Substantia nigra (tissue), 51 donors: ENCODE measurements at places on chromosomes 16 and 17.

GRCh38 chr17:21239680-21240368 lies 13.4 kb downstream of the NATD1 start:
- no peak for DNase-seq

GRCh38 chr17:50051606-50052005 lies 4.3 kb upstream of the ITGA3 start:
- no peak for DNase-seq

GRCh38 chr17:44589316-44590071 lies 32.2 kb downstream of the FZD2 start:
- no peak for DNase-seq

GRCh38 chr16:12661656-12662172 lies 142.0 kb downstream of the CPPED1 start:
- no peak for DNase-seq

DNA sequence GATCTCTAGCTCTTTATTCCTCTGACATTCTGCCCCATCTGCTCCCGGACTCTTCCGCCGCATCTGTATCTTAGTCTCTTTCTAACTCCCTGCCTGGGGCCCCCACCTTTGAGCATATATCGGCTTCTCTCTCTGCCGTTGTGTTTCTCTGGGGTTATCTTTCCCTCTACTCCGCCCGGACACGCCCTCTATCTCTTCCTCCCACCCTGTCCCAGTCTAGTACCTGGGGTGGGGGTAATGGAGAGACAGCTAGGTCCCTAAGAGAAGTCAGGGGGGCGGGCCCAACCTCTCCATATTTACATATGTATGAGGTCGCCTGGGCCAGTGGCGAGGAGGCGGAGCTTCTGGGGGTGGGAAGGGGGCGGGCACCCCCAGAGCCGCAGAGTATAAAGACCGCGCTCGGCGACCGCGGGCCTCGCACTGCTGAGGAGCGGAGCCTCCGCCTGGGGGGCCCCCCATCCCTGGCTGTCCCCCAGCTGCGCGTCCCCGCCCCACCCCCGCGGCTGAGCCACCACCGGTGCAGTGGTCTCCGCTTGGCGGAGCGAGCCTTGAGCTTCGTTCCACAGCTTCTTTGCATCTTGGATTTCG lies at the start of gene ATP1B2:
Gene ATP1B2, plus strand, starts transcription at position 418 of the 588 bp plus-strand sequence. CDS start 593 bp downstream, outside the sequence.
- DNase-seq: peak; percentile 50

- no peak for DNase-seq
These were observed 90.2 kb upstream of the TOB1 start for GRCh38 chr17:50956409-50956749.

- no peak for DNase-seq
These were observed 4.1 kb downstream of the ACE start for GRCh38 chr17:63480826-63481487.

- peak; percentile 8 for DNase-seq
These were observed 18.3 kb upstream of the CCL5 start for GRCh38 chr17:35898283-35899070.

- DNase-seq: peak; percentile 72
These were observed 36.6 kb upstream of the RGS9 start for GRCh38 chr17:65100316-65101140.

GRCh38 chr16:4688674-4689045 lies 4.7 kb upstream of the NUDT16L1 start:
- DNase-seq: no peak

- no peak for DNase-seq
These were observed 58.9 kb upstream of the SDK2 start for GRCh38 chr17:73703192-73703591.

DNA sequence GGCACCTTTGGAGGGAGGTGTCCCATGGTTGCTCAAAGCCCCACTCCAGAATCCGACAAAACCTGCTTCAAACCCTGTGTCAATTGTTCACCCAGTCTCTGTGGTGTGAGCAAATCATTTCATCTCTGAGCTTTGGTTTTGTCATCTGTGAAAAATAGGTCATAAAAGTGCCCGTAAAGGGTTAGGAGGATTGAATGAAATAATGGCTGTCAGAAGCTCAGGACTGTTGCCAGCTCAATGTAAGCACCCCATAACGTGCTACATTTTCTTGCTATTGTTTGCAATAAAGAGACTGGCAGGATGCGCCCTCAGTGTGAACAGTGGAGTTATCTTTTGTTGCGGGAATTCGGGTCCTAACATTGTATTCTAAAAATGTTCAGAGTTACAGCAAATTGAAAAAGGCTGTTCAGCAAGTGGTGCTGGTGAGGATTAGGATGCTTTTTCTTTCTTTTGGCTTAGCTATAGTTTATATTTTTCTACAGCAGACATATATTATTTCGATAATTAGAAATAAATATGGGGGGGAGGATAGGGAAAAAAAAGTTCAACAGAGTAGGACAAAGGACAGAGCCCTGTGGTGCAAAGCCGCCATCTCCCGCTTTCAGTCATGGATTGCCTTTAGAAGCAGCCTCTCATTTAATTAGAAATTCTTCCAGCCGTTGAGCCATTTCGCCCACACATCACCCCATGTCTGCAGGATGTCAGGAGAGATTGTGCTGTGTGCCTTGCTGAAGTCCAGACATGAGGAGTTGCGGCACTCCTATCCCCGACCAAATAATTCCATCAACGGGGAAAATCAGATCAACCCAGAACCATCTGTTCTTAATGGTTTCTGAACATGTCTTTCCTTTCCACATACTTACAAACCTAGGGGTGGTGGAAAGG lies 20.9 kb upstream of the PYY start:
- no peak for DNase-seq

GRCh38 chr17:82691714-82692113 lies 6.8 kb downstream of the RAB40B start:
- DNase-seq: no peak

DNA sequence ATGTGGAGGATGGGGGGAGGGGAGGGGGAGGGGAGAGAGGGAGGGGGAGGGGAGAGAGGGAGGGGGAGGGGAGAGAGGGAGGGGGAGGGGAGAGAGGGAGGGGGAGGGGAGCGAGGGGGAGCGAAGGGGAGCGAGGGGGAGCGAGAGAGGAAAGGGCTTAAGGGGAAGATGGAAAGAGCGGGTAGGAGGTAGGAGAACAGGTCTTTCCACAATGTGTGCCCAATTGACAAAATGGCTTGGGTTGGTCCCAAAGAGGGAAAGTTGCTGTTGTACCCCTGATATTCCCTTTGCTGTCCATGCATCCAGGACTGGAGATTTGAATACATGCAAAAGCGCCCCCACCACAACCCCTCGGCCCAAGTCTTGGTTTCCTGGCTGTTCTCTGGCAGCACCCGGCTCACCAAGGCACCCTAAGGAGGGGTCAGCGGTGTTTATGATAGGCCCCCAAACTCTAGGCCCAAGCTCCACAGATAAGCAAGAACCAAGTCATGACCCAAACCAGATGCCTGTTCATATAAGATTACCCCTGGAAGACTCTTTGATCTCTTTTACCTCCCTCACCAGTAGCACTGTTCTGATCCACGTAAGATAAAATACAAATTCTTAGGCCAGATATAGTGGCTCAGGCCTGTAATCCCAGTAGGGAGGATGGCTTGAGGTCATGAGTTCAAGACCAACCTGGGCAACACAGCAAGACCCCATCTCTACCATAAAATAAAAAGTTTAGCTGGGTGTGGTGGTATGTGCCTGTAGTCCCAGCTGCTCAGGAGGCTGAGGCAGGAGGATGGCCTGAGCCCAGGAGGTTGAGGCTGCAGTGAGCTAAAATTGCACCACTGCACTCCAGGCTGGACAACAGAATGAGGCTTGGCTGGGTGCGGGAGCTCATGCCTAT lies 119.6 kb downstream of the ZFHX3 start:
- no peak for DNase-seq

GRCh38 chr16:87331241-87331801 lies 14.1 kb upstream of the C16orf95 start:
- DNase-seq: no peak

DNA sequence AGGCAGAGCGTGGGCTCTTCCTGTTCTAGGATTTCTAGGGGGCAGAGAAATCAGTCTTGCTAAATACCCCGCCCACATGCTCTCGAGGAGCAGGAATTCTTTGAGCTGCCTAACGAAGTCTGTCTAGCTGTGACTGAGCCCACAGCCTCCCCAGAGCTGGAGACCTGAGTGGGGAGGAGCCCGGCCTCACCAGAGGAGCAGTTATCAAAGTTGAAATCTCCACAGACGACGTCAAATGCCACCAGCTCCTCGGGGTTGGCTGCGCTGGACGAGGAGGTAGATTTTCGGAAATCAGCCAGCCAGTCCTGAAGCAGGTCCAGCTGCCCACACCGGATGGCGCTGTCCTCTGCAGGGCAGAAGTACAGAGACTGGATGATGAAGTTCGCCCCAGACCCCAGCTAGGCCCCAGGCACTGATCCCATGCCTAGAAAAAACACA lies 53.8 kb downstream of the PRMT7 start:
- no peak for DNase-seq
